ENCODE measurements at places on chromosomes 4 and X.

- DNase-seq = no peak
Measured at GRCh38 chr4:8730159-8730558, 137.6 kb downstream of the CPZ start.

GRCh38 chr4:119646347-119647071 lies 17.9 kb upstream of the PDE5A start:
- DNase-seq = peak; percentile 22

GRCh38 chr4:186587416-186588018 lies 32.1 kb upstream of the MTNR1A start:
- DNase-seq = peak; percentile 65

DNA sequence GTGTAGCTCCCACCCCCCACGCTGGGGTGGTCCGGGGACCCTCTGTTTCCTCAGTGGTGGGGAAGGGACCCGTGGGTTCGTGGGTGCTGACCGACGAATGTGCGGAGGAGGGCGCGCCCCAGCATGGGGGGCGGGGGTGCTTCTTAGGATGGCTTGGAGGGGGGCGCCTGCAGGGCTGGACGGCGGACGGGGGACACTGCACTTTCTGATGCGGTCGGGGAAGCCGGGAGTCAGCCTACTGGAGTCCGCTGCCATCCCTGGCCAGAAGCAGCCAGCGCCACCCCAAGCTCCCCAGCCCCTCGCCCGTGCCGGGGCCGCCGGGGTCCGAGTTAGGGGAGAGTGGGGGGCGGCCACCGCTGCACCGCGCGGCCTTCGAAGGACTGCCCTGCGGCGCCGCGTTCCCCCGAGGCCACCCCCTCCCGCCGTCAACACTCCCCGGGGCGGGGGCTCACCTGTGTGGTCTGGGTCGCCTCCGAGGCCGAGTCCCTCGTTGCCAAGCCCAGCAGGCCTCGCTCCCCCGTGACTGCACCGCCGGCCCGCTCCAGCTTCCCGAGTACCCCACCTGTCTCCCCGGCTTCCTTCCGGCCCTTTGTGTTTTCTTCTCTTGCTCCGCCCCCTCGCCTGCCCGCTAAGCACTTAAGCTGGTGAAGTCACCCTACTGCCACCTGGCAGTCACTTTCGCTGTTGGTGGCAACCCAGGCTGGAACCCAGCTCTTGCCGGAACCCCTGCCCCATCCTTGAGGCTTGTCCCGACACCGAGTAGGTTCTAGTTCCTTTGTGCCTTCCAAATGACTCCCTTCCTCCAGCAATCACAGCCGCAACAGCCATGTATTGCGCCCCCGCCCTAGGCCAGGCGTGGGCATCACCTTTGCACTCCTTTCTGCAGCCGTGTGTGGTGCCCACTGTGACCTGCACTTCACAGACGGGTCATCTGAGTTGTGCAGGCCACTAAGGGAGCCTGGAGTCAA lies at the start of gene OCIAD2:
Gene OCIAD2 (minus strand): TSS at position 569 of the 968 bp plus-strand sequence. CDS start 2,225 bp downstream, outside the sequence.
- peak; percentile 30 for DNase-seq

- no peak for DNase-seq
Measured at GRCh38 chr4:38069271-38069760, 109.1 kb downstream of the PTTG2 start.

- no peak for DNase-seq
Measured at GRCh38 chr4:74615411-74615810, 170.5 kb downstream of the AREG start.

DNA sequence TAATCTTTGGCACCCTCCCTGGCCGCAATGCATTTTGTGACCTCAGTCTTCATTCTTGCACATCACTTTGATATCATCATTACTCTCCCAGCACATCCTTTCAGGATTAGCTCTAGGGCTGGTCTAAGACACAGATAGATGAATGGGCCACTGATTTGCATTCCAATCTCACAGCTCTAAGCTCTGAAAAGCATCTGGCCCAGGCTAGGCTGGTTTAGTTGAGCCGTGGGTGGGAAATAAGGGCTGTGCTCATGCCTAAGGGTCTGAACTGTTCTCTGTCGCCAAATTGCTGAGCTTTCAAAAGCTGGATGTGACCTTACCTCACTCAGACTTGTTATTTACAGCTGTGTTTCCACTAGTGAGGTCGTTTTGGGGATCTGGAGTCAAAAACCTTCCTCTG lies 30.0 kb upstream of the SLC9A7 start:
- no peak for DNase-seq

- DNase-seq = no peak
Measured at GRCh38 chrX:37776987-37777325, 2.9 kb upstream of the CYBB start.

DNA sequence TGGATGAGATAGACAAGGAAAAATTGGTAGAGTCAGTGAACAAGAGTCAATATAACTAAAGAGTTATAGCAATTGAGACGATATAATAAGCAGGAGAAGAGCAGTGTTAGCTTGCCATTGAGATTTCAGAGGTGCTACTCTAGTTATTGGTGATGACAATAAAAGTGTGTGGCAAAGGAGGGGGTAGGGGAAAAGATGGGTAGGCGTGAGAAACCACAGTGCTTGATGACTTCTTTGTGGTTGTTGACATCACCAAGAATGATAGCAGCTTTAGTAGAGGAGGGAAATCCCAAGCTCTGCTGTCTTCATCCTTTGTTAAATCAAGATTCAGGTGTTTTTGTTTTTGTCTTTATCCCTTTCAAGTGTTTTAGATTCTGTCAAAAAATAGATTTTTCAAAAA lies 179.9 kb upstream of the PPP3CA start:
- DNase-seq = no peak

DNA sequence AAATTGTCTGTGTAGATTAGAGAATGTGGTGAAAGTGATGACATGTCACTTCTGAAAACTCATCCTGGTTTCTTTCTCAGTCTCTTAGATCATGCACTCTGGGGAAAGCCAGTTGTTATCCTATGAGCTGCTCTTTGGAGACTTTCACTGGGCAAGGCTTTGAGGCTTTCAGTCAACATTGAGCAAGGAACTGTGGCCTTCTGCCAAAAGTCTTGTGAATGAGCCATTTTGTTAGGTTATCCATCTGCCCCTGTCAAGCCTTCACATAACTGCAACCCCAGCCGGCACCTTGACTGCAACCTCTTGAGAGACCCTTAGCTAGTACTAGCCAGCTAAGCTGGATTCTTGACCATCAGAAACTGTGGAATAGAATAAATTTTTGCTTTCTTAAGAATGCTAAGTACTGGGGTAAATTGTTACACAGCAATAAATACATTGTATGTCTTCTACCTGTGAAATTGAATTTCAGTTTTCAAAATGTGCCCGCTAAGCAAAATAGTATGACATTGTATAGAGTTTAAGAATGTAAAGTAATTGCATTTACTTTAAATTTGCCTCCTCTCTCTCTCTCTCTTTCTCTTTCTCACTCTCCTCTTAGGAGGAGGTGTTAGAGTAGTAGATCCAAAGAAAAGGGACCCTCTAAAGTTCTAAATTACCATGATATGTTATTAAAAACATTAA lies 1273.0 kb downstream of the RAPGEF2 start:
- DNase-seq = no peak

GRCh38 chr4:140271553-140271952 lies 101.9 kb upstream of the SCOC start:
- DNase-seq = no peak

GRCh38 chr4:183507925-183508696 lies 3.3 kb downstream of the ING2 start:
- DNase-seq = no peak

DNA sequence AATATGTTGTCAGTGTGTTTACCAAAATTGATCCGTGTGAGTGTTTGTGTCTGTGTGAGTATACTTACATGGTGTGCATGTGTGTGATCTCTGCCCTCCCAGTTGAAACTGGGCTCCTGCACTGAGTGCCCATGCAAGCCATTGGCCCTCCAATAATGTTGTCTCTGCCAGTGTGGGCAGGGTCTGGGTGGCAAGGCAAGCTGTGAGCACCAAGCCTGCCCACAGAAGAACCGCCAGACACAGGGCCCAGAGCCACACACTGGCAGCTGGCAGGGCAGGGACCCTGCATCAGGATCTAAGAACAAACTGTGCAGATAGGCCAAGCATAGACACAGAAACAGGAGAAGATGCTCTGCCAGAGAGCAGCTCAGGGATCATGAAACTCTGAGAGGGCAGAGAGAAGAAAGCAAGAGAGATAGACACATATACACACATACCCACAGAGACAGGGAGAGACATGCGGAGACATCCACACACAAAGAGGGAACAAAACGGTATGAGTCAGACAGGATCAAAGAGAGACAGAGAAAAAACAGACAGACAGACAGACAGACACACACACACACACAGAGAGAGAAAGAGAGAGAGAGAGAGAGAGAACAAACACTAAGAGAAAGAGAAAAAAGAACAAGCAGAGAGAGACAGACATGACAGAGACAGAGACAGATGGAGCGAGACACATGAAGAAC lies 555.0 kb downstream of the MID1IP1 start:
- DNase-seq = no peak

- no peak for DNase-seq
Measured at GRCh38 chrX:43500246-43500645, 155.9 kb upstream of the MAOA start.

GRCh38 chr4:157185363-157185762 lies 35.2 kb upstream of the GRIA2 start:
- DNase-seq = no peak

GRCh38 chr4:157964463-157964862 lies 208.4 kb downstream of the GASK1B start:
- no peak for DNase-seq
